Metanephros (tissue), 2 donors: ENCODE measurements at places on chromosomes 3 and 15. TPM values are rescaled to one million over a fixed set of nuclear protein-coding genes. Genes with fewer than 3 reads are reported as not detected.

Gene PLA2G4E
- total RNA-seq: 0.29 TPM

Gene SCN11A
- total RNA-seq: 1.5 TPM

Gene KBTBD13
- 1.2 TPM for total RNA-seq

Gene GABRA5
- 0.06 TPM for total RNA-seq

Gene GALNT15
- total RNA-seq: 9.9 TPM

Gene TJP1
- 141 TPM for total RNA-seq

Gene GUCA1C
- total RNA-seq: not detected

Gene HRG
- 0.88 TPM for total RNA-seq

Gene SERINC4
- 0.23 TPM for total RNA-seq

Gene EPHA3
- 6.6 TPM for total RNA-seq

Gene GOLGA6L25
- not detected for total RNA-seq

Gene MAP1A
- 7.2 TPM for total RNA-seq

Gene MUSTN1
- total RNA-seq: 11.9 TPM

Gene C15orf40
- 48.6 TPM for total RNA-seq

Gene ITGB5
- 68.1 TPM for total RNA-seq

Gene CHRNA7
- total RNA-seq: 5.0 TPM

Gene DNAH12
- total RNA-seq: 0.41 TPM

Gene CFAP92
- total RNA-seq: 0.70 TPM

Gene ITIH1
- 0.41 TPM for total RNA-seq

Gene RYR3
- total RNA-seq: 10.8 TPM

Gene VGLL3
- 7.5 TPM for total RNA-seq

Gene MYO1E
- total RNA-seq: 89.9 TPM

Gene HACD2
- total RNA-seq: 29.8 TPM

Gene SPINK8
- not detected for total RNA-seq

Gene C3orf70
- total RNA-seq: 8.8 TPM

Gene TUSC2
- 10.5 TPM for total RNA-seq

Gene SCN5A
- total RNA-seq: 0.76 TPM

Gene ARGFX
- not detected for total RNA-seq

Gene PFKFB4
- 8.2 TPM for total RNA-seq

Gene TERC
- total RNA-seq: 608 TPM

Gene ARRDC4
- 27.7 TPM for total RNA-seq

Gene CX3CR1
- total RNA-seq: 5.3 TPM

Gene CNBP
- 237 TPM for total RNA-seq
